ENCODE measurements at places on chromosomes 4 and X.
A peak's percentile ranks its signal among the peaks of the same experiment; 100 is the strongest.

DNA sequence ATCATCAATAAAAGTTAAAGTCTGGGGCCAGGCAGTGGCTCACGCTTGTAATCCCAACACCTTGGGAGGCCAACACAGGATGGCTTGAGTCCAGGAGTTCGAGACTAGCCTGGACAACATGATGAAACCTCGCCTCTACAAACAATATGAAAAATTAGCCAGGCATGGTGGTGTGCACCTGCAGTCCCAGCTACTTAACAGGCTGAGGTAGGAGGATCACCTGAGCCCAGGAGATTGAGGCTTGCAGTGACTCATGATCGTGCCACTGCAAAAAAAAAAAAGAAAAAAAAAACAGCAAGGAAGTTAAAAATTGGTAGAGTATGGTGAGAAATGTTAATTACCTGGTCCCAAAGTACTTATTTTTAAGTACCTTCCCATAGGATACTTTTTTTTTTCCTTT lies 27.5 kb downstream of the FBXW7 start:
- H3K4me3 ChIP-seq, result no peak overlapping the region
- H3K4me1 ChIP-seq, result peaks cover 26% of the 10 kb centered on the region
- no peak overlapping the region for H3K27ac ChIP-seq
- no peaks in the 10 kb centered on the region for H3K27me3 ChIP-seq

GRCh38 chrX:66918511-66918910 lies 279.6 kb upstream of the EDA2R start:
- H3K4me3 ChIP-seq, result no peak overlapping the region
- no peaks in the 10 kb centered on the region for H3K27me3 ChIP-seq
- no peaks in the 10 kb centered on the region for H3K4me1 ChIP-seq
- no peaks in the 10 kb centered on the region for H3K36me3 ChIP-seq
- H3K27ac ChIP-seq, result no peak overlapping the region

DNA sequence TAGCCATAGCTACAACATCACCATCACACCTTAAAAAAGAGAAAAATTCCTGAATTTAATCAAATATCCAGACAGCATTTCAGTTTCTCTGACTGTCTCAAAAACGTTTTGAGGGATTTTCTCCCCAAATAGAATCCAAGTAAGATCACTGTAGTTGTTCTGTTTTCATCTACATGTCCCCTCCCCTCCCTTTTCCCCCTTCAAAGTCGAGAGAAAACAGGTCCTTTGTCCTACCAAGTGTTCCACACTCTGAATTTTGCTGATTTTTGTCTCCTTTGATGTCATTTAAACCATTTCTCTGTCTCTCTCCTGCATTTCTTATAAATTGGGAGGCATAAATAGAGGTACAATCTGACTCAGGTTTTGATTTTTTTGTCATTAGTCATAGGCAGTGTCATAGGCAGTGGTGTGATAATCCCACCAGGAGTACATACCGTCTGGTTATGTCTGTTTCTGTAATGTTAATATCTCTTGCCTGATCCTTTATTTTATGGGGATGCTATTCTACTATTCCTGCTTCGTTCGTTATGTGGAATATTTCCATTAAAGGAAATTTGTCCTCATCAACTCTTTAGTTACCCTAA lies 348.6 kb downstream of the PTTG2 start:
- no peak overlapping the region for H3K27ac ChIP-seq
- peaks cover 11% of the 10 kb centered on the region for H3K4me1 ChIP-seq
- H3K36me3 ChIP-seq, result peaks cover 2% of the 10 kb centered on the region
- DNase-seq, result no peak
- H3K27me3 ChIP-seq, result no peaks in the 10 kb centered on the region

DNA sequence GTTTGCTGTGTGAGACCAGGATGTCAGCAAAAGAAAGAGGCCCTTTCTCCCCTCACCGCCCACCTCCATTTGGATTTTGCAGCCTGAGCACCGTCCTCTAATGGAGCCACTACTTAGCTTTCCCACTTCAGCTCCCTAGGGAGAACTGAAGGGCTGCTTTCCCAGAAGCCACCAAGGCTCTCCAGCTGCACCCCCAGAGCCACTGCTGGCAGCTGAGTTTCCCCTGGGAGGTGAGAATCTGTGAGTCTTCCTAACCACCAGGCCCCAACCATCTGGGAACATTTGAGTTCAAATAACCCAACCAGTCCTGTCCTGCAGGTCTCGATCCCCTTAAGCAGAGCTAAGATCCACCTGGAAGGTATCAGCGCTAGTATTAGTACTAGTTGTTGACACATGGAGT lies 173.1 kb upstream of the USP9X start:
- DNase-seq, result no peak
- H3K27ac ChIP-seq, result no peak overlapping the region
- peaks cover 2% of the 10 kb centered on the region for H3K36me3 ChIP-seq

- no peak overlapping the region for H3K4me3 ChIP-seq
- no peak overlapping the region for H3K27ac ChIP-seq
- no peaks in the 10 kb centered on the region for H3K27me3 ChIP-seq
Measured at GRCh38 chr4:135120195-135120594, 918.6 kb upstream of the PABPC4L start.

DNA sequence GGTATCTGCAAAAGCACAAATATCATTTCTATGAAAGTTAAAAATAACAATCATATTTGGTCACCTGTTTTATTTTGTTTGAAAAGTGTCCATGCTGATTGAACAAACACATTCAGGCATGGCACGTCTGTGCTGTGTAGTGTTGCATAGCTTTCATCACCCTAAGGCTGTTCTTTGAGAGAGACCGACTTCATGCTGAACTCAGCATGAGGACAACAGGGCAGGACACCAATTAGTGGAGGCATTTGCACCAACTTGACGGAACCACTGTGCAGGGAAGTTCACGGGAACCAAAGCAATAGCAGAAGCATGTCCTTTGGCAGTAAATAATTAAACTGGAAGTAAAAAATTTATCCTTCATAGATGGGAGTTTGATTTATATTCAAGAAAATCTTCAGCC lies 158.4 kb upstream of the SLC7A11 start:
- H3K27me3 ChIP-seq, result peaks cover 20% of the 10 kb centered on the region
- no peak for DNase-seq
- 0 out of 2 replicates have a peak, but pooled peaks cover 2% of the 10 kb centered on the region for H3K36me3 ChIP-seq
- no peak overlapping the region for H3K27ac ChIP-seq
- H3K4me1 ChIP-seq, result peaks cover 20% of the 10 kb centered on the region
- H3K4me3 ChIP-seq, result no peak overlapping the region

- no peak overlapping the region for H3K4me3 ChIP-seq
- DNase-seq, result no peak
- H3K4me1 ChIP-seq, result peaks cover 35% of the 10 kb centered on the region
- peak overlapping the region; percentile 76 for H3K27ac ChIP-seq
Measured at GRCh38 chr4:168734703-168735678, 238.1 kb downstream of the PALLD start.

GRCh38 chr4:139242511-139243051 lies 37.4 kb downstream of the MGARP start:
- no peak overlapping the region for H3K4me3 ChIP-seq
- peaks cover 16% of the 10 kb centered on the region for H3K36me3 ChIP-seq
- H3K27me3 ChIP-seq, result no peaks in the 10 kb centered on the region

DNA sequence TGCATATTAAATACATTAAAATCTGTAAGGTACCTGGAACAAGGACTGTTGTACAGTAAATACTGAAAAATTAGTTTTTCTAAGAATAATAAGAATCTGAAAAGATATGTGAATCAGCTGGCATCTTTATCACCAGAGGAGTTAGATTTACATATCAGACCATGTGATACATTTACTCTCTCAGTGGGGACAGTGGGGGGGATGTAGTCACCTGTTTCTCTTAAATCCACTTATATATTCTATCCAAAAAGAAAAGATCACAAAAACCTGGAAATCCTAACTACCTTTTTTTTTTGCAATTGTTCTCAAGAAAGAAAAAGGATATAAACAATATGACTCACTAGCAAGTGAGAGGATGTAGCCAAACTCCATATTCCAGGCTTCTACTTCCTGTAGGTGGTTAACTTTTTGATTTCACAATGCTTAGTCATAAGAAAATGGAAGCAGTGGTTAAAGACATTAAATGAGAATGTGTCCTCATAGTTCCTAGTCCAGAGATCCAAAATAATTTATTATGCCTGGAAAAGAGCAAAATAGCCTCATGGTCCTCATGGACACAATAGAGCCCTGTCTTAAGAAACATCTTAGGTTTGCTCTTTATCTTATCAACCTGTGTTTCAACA lies 22.5 kb upstream of the MYOZ2 start:
- DNase-seq, result no peak
- H3K4me3 ChIP-seq, result no peak overlapping the region
- H3K4me1 ChIP-seq, result peaks cover 2% of the 10 kb centered on the region
- H3K27ac ChIP-seq, result no peak overlapping the region
- H3K36me3 ChIP-seq, result no peaks in the 10 kb centered on the region

- no peaks in the 10 kb centered on the region for H3K36me3 ChIP-seq
- no peak overlapping the region for H3K4me3 ChIP-seq
- H3K27me3 ChIP-seq, result no peaks in the 10 kb centered on the region
- H3K27ac ChIP-seq, result peak overlapping the region; percentile 17
Measured at GRCh38 chr4:98614662-98615061, 43.7 kb downstream of the TSPAN5 start.

DNA sequence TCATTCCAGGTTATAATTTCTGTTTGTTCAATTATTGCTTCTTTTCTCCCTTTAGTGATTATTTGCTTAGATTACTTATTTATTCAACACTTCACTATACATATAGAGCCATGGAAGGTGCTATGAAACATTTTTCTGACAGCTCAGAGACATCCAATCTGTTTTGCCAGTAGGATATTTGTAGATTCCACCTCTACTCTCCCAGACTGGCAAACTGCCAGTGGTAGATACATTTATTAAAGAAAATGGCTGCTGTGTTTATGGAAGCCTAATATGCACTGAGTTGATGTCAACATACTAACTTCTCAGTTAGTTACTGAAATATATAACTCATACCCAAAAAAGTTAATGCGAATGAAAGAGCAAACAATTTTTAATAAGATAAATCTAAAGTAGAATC lies 348.6 kb downstream of the TRAM1L1 start:
- H3K27me3 ChIP-seq, result no peaks in the 10 kb centered on the region
- H3K36me3 ChIP-seq, result no peaks in the 10 kb centered on the region
- no peak overlapping the region for H3K27ac ChIP-seq

DNA sequence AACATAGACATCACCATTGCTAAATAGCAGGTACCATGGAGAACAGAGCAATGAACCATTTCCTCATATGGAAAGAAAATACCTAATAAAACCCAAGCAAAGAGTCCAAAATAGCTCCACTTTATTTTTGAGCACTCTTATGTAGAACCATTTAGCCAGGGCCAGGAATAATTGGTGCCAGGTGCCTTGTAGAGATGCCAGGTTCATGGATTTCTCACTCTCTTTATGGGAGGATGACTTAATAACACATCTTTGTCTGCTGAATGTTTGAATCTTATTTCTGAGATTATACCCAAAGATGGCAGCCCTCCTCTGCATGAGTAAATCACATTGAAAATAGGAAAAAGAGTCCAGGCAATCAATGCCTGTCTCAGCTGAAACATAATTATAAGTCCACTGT lies 212.3 kb upstream of the SFRP2 start:
- DNase-seq, result no peak
- H3K36me3 ChIP-seq, result no peaks in the 10 kb centered on the region
- H3K27ac ChIP-seq, result no peak overlapping the region

All from WTC11 (cell line).